Type B pancreatic cell (in vitro differentiated cells): ENCODE measurements at places on chromosomes 5 and 9. TPM values are rescaled to one million over a fixed set of nuclear protein-coding genes. Genes with fewer than 3 reads are reported as not detected.
A peak's percentile ranks its signal among the peaks of the same experiment; 100 is the strongest.

GRCh38 chr5:106827061-106827460 lies 843.7 kb downstream of the EFNA5 start:
- no peaks in the 10 kb centered on the region for H3K27me3 ChIP-seq
- no peaks in the 10 kb centered on the region for H3K36me3 ChIP-seq
- no peaks in the 10 kb centered on the region for H3K4me1 ChIP-seq
- H3K27ac ChIP-seq = no peak overlapping the region

DNA sequence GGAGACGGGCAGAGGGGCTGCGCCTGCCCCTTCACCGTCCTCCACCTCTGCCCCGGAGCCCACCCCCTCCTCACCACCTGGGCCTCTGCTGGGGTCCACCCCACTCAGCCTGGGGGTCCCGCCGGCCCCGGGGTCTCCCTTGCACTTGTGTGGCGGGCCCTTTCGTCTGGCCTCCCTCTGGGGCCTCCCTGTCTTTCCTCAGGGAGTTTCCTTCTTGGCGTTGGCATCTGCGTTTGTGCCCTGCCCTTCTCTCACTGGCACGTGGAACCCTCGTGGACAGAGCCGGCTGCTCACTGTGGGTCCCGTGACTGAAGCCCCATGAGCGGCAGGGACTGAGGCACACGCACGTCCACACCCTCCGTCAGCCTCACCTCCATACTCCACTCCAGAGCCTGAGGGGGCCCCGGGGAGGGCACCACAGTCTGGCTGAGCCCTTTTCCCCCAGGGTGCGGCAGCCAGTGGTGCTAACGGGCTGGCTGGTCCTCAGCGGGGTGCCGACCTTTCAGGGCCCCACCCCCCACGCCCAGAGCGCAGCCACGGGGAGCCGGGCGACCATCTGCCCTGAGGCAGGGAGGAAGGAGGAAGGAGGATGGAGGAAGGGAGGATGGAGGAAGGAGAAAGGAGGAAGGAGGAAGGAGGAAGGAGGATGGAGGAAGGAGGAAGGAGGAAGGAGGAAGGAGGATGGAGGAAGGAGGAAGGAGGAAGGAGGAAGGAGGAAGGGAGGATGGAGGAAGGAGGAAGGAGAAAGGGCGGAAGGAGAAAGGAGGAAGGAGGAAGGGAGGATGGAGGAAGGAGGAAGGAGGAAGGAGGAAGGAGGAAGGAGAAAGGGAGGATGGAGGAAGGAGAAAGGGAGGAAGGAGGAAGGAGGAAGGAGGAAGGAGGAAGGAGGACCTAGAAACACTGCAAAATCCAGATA lies 53.0 kb upstream of the NRARP start:
- no peak overlapping the region for H3K4me3 ChIP-seq
- DNase-seq = no peak
- peaks cover 3% of the 10 kb centered on the region for H3K36me3 ChIP-seq
- no peak overlapping the region for H3K27ac ChIP-seq

- no peak for DNase-seq
- no peak overlapping the region for H3K4me3 ChIP-seq
- no peak overlapping the region for H3K27ac ChIP-seq
- no peaks in the 10 kb centered on the region for H3K27me3 ChIP-seq
- peaks cover 16% of the 10 kb centered on the region for H3K4me1 ChIP-seq
- peaks cover 4% of the 10 kb centered on the region for H3K36me3 ChIP-seq
These were observed 15.0 kb downstream of the GLIPR2 start for GRCh38 chr9:36151316-36152210.

- H3K27me3 ChIP-seq = no peaks in the 10 kb centered on the region
- H3K27ac ChIP-seq = peak overlapping the region; percentile 88
- H3K4me3 ChIP-seq = peak overlapping the region; percentile 47
- peaks cover 3% of the 10 kb centered on the region for H3K36me3 ChIP-seq
- no peak for DNase-seq
These were observed 11.1 kb upstream of the AQP3 start for GRCh38 chr9:33458444-33458843.

DNA sequence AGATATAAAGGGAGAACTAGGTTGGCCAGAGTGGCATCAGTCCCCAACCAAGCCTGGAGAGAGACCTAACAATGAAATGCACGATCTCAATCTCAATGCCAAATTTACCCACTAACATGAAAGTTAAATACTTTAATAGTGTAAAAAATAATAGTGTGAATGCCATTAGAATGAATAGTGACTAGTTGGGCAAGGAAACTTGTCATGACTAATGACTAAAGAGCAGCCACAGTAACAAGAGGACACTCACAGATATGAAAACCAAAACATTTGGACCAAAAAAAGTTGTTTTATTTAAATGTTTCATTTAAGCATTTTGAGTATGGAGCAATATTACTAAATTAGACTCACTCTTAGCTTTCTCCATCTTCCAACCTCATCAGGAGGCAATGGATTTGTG lies 1853.8 kb downstream of the EFNA5 start:
- no peaks in the 10 kb centered on the region for H3K27me3 ChIP-seq
- peaks cover 5% of the 10 kb centered on the region for H3K4me1 ChIP-seq
- H3K4me3 ChIP-seq = no peak overlapping the region
- H3K27ac ChIP-seq = no peak overlapping the region

GNA14 gene
- 1.4 TPM in 1 of 2 replicates, not detected in the other for total RNA-seq

PDLIM4 gene
- 40.0 and 43.8 TPM in 2 replicates for total RNA-seq

TTC16 gene
- 0.10 TPM in 1 of 2 replicates, not detected in the other for total RNA-seq

- H3K4me1 ChIP-seq = peaks cover 26% of the 10 kb centered on the region
- H3K27ac ChIP-seq = no peak overlapping the region
- peaks cover 14% of the 10 kb centered on the region for H3K36me3 ChIP-seq
- H3K4me3 ChIP-seq = no peak overlapping the region
- H3K27me3 ChIP-seq = no peaks in the 10 kb centered on the region
These were observed 30.7 kb downstream of the AOPEP start for GRCh38 chr9:94757158-94757557.

DNA sequence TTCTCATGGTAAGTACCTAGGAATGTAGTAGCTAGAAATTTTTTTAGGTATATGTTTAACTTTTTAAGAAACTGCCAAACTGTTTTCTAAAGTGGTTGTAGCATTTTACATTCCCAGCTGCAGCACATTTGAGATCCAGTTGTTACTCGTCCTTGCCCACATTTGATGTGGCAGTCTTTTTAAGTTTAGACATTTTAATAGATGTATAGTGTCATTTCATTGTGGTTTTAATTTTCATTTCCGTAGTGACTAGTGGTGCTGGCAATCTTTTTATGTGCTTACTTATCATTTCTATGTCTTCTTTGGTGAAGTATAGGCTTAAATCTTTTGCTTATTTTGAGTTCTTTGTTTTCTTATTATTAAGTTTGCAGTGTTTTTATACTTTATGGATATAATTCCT lies 171.6 kb downstream of the GAS1 start:
- no peak overlapping the region for H3K27ac ChIP-seq

PLPP7 gene
- total RNA-seq = 0.50 and 3.1 TPM in 2 replicates

DNA sequence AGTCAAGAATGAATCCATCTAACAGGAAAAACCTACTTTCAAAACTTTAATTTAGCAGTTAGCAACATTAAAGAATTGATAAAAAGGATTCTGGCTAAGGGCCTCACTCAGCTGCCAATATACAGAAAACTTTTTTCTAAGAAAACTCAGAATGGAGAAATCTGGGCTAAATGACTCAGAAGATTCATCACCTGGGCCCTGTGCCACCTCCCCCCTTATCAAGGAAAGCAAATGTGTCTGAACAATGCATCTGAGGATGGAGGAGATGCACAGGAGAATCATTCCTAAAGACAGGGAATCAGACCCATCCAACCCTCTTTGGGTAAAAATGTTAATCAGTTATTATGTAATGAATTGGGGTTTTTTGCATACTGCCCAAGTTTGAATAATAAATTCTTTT lies 592.0 kb upstream of the DMAC1 start:
- H3K27me3 ChIP-seq = no peaks in the 10 kb centered on the region
- H3K27ac ChIP-seq = no peak overlapping the region
- H3K36me3 ChIP-seq = peaks cover 27% of the 10 kb centered on the region
- no peak overlapping the region for H3K4me3 ChIP-seq
- H3K4me1 ChIP-seq = peaks cover 44% of the 10 kb centered on the region
- DNase-seq = no peak

LCP2 gene
- not detected in 2 replicates for total RNA-seq

- H3K27ac ChIP-seq = no peak overlapping the region
- H3K4me1 ChIP-seq = peaks cover 8% of the 10 kb centered on the region
- no peaks in the 10 kb centered on the region for H3K27me3 ChIP-seq
- no peak for DNase-seq
These were observed 657.5 kb upstream of the WWC1 start for GRCh38 chr5:167633931-167634341.

PHF24 gene
- total RNA-seq = 0.19 and 0.88 TPM in 2 replicates

- H3K36me3 ChIP-seq = peaks cover 30% of the 10 kb centered on the region
- H3K27ac ChIP-seq = no peak overlapping the region
- H3K4me3 ChIP-seq = no peak overlapping the region
- H3K4me1 ChIP-seq = peaks cover 34% of the 10 kb centered on the region
- no peaks in the 10 kb centered on the region for H3K27me3 ChIP-seq
- no peak for DNase-seq
These were observed 5.8 kb downstream of the HMGCR start for GRCh38 chr5:75342836-75343235.

SHLD3 gene
- total RNA-seq = 4.0 and 4.2 TPM in 2 replicates

GARIN3 gene
- total RNA-seq = not detected in 2 replicates

DNA sequence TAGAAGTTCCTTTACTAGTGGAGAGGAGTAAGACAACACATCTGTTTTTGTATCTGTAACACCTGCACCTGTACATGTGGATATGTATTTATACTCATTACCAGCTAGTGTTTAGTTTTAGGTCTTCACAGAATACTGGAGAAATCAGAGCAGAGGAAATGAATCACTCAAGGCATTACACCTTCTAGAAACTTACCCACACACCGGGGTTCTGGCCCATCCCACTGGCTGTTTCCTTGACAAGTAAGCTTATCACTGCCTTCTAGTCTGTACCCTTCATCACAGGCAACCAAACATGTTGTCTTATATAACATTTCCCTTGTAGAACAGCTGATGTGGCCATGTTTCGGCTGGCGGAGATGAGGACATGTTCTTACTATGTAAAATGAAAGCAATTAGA lies 76.7 kb downstream of the SVEP1 start:
- no peak overlapping the region for H3K27ac ChIP-seq
- H3K36me3 ChIP-seq = no peaks in the 10 kb centered on the region
- peaks cover 9% of the 10 kb centered on the region for H3K27me3 ChIP-seq

DNA sequence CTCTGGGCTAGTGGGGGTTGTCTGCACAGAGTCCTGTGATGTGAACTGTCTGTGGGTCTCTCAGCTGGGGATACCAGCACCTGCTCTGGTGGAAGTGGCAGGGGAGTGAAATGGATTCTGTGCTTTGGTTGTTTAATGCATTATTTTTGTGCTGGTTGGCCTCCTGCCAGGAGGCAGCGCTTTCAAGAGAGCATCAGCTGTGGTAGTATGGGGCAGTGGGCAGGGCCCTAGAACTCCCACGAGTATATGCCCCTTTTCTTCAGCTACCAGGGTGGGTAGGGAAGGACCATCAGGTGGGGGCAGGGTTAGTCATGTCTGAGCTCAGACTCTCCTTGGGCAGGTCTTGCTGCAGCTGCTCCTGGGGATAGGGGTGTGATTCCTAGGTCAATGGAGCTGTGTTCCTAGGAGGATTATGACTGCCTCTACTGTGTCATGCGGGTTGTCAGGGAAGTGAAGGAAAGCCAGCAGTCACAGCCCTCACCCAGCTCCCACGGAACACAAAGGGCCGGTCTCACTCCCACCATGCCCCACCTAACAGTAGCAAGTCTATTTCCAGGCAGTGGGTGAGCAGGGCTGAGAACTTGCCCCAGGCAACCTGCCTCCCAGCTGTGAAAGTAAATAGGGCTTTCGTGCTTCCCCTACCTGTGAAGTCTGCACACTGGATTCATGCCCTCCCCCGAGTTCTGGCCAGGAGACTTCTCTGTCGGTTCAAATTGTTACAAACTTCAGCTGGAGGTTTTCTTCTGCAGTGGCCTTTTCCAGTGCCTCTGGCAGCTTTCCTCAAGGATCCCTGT lies 25.7 kb upstream of the FAM81B start:
- H3K4me1 ChIP-seq = peaks cover 4% of the 10 kb centered on the region
- no peak overlapping the region for H3K4me3 ChIP-seq
- H3K27me3 ChIP-seq = no peaks in the 10 kb centered on the region
- peaks cover 3% of the 10 kb centered on the region for H3K36me3 ChIP-seq

TMEM252 gene
- 0.67 and 0.80 TPM in 2 replicates for total RNA-seq

- DNase-seq = no peak
- H3K27me3 ChIP-seq = no peaks in the 10 kb centered on the region
These were observed 77.3 kb downstream of the NFIB start for GRCh38 chr9:14236591-14236990.

PAEP gene
- not detected in 2 replicates for total RNA-seq

GRCh38 chr5:72234265-72234700 lies 85.8 kb downstream of the MRPS27 start:
- H3K36me3 ChIP-seq = peaks cover 26% of the 10 kb centered on the region
- peak overlapping the region; percentile 50 for H3K4me3 ChIP-seq
- H3K27ac ChIP-seq = peak overlapping the region; percentile 80
- DNase-seq = no peak
- no peaks in the 10 kb centered on the region for H3K27me3 ChIP-seq
- no peaks in the 10 kb centered on the region for H3K4me1 ChIP-seq
